ENCODE measurements at places on chromosomes 6 and 20.

DNA sequence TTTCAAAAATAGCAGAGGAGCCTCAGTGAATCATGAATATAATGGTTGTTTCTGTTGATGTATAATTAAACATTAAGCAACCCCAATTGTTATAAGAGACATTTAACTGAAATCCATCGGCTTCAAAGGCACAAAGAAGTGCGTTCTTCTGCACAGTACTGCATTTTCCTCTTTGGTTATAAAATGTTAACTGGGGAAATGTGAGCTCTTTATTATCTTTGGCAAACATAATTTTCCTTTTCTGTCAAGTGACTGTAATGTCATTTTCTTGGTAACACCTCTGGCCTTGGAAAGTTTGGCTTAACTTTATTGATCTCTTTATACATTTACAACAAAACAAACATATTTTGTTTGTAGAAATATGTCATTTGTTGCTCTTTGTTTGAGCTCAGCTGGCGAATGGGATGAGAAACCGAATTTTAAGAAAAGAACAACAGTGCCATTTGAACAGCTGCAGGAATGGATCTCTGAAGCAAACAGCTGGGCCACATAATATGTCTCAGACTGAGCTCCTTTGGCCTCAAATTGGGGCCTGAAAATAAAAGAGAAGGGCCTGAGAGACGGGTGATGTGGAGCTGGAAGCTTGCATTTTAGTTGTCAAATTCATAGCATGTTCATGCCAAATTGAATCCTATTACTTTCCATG lies 427.0 kb upstream of the SPTLC3 start:
- no peak for DNase-seq

- DNase-seq: no peak
Observed at GRCh38 chr20:41318271-41318649, 729 bp upstream of the ZHX3 start.

DNA sequence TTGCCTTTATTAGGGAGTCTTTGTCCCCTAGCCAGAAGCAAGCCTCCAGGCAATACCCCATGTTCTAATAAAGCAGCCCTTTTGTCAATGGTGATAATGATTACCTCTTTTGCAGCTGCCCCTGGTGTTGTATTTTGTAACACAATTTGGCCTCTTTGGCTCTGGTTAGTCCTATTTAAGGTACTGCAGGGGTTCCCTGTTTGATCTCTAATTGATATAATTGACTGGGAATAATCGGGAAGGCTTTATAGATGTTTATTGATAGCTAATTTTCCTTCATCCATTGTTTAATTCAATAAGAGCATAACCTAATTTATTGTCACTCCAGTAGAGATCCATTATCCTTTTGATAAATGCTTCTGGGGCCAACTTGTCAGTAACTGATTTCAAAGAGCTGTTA lies 537.2 kb downstream of the PKHD1 start:
- no peak for DNase-seq

- DNase-seq: no peak
Observed at GRCh38 chr6:105967917-105968602, 118.1 kb upstream of the PRDM1 start.

GRCh38 chr6:24205020-24205492 lies 79.0 kb downstream of the NRSN1 start:
- peak; percentile 37 for DNase-seq

GRCh38 chr6:148064406-148065134 lies 278.1 kb upstream of the SASH1 start:
- DNase-seq: no peak

DNA sequence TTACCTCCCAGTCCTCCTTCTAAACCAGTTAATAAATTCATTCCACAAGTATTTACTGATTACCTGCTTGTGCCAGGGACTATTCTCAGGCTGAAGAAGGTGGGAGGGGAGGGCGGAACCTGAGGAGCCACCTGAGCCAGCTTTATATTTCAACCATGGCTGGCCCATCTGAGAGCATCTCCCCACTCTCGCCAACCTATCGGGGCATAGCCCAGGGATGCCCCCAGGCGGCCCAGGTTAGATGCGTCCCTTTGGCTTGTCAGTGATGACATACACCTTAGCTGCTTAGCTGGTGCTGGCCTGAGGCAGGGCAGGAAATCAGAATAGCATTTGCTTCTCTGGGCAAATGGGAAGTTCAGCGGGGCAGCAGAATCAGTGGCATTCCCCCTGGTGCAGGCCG lies 4.9 kb upstream of the AAR2 start:
- DNase-seq: no peak

DNA sequence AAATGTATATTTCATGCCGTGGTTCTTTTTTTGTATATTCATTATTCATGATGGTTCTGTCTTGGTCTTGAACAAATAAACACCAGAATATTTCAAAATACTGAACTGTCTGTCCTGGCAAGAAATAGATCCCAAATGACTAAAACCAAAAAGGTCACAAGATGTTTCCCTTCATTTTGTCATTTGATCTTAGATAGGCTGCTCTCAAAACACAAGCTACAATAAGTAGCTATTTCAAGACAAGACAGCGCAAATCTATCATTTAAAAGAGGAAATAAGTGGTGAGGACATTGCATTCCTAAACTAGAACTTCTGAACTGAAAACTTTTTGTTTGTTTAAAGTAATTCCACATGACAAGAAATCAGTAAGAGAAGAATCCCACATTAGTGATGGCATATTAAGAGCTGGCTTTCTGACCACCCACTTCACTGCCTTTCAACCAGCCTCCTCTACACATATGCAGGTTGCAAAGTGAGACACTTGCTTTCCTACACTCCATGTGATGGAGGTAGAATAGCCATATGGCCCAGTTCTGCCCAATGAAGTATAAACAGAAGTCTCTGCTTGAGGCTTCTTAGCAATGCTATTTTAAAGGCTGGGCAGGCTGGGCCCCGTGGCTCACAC lies 54.4 kb upstream of the CCDC28A start:
- no peak for DNase-seq

DNA sequence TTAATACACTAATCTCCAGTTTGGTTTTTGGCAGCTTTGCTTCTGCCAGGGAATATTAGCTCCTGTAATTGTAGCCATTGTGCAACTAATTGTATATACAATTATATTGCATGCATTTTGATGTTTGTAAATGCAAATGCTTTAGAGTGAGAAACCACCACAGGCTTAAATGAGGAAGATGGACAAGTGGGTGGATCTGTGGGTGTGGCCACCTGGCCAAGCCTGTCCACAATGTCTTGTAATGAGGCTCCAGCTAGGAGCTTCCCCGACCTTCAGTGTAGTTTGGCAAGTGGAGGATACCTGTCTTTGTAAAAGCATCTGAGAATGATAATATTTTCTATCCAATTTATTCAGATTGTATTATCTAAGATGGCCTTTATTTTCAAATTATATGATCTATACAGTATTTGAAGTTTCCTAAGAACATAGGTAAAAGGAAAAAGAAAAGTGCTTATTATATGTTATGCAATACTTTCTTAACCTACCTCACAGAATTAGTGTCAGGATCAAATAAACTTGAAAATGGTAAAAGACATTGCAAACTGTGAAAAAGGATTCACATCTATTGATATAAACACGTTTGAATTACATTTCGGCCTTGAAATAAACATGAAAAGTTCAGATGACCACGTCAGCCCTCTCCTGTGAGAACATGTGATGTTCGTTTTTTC lies 49.3 kb upstream of the ARID1B start:
- no peak for DNase-seq

DNA sequence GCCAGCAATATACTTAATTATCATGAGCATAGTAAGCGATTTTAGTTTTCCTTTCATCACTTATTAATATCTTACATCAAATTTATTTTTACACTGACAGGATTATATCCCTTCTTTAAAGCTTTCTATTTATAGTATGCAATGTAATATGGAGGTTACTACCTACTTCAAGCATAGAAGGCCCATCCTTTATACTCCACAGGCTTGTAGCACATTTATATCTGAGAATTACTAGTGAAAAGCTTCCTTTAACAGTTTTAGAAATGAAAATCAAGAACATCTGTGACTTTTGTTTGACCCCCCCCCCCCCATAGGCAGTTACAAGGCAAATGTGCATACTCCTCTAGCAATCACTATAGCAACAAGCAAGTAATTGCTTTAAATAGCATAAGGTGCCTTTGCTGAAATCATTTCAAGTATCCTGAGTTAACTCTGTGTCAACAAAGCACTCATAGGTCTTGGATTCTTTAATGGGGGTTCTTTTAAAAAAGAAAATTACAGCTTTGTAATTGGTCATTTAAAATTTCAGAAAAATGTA lies 917.7 kb downstream of the PHF3 start:
- DNase-seq: no peak

GRCh38 chr6:5422321-5422915 lies 161.1 kb downstream of the FARS2 start:
- DNase-seq: peak; percentile 19

- peak; percentile 93 for DNase-seq
Observed at GRCh38 chr6:33430991-33431879, 11.4 kb downstream of the SYNGAP1 start.

- no peak for DNase-seq
Observed at GRCh38 chr6:18216411-18216810, 47.9 kb downstream of the DEK start.

DNA sequence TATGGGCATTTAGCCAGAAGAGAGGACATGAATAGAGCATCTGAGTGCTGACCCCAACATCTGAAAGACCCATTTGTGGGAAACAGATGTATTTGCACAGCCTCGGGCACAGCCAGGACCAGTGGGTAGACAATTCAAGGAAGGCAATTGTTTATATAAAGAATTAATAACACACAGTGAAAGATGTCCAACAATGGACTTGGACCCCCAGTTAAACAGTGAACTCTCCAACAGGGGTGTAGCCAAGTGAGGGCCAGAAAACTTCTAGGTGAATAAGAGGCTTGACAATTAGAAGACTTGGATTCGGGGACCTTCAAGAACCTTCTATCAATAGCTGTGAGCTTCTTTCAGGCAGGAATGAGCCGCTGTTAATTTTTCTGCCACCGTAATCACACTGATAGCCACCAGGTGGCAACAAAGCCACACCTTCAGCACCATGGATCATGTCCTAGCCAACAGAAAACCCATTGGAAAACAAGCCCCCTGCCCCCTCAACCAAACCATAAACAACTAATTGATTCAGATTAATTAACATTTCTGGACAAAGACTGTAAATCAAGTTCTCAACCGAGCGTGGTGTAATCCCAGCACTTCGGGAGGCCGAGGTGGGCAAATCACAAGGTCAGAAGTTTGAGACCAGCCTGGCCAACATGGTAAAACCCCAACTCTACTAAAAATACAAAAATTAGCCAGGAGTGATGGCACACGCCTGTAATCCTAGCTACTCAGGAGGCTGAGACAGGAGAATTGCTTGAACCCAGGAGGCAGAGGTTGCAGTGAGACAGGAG lies 8.8 kb upstream of the SRSF6 start:
- DNase-seq: peak; percentile 63

- DNase-seq: no peak
Observed at GRCh38 chr20:37529214-37529967, 1.7 kb upstream of the BLCAP start.

- DNase-seq: no peak
Observed at GRCh38 chr6:12112540-12113189, 100.6 kb downstream of the HIVEP1 start.

DNA sequence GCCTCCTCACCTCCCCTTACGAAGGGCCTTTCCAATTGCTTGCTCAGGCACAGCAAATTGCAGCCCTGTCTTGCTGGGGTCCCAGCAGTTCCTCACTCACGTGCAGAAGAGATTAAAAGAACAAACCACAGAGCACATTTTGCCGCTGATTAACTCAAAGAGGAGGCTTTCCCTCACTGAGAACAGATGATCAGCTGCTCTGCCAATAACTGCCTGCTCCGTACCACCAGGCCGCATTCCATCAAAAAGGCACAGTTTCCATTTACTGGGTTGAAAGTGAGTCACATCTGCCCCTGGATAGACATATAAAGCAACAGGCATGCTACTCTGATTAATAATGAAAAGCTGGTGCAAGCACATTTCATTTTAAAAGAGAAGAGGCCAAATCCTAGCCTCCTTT lies 446.8 kb downstream of the PTPRT start:
- no peak for DNase-seq

GRCh38 chr6:28995093-28995650 lies 9.9 kb downstream of the ZNF311 start:
- DNase-seq: no peak

GRCh38 chr6:16095180-16095579 lies 33.7 kb upstream of the MYLIP start:
- DNase-seq: no peak

- DNase-seq: no peak
Observed at GRCh38 chr6:55220961-55221360, 46.6 kb downstream of the HCRTR2 start.

DNA sequence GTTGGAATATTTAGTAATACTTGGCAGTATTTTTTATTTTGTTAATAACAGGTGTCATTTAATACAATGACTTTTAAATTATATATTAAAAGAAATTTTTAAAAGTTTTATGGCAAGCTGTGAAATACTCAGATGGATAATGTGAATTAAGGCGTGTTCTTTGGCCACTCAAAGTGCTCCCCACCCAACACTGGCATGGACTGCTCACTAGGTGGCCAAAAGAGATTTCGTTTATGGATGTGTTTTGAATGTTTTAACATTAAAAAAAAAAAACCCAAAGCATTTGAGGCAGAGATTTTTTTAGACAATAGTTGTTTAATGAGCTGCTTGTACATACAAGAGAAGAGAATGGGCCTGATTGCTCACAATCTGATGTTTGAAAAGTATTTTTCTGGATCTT lies 86.5 kb downstream of the QKI start:
- no peak for DNase-seq

- no peak for DNase-seq
Observed at GRCh38 chr6:73083886-73084285, 141.4 kb downstream of the KHDC1L start.

- DNase-seq: no peak
Observed at GRCh38 chr20:43565758-43566104, 6.9 kb downstream of the SGK2 start.

GRCh38 chr20:64009811-64010387 lies 26.1 kb upstream of the C20orf204 start:
- DNase-seq: no peak

DNA sequence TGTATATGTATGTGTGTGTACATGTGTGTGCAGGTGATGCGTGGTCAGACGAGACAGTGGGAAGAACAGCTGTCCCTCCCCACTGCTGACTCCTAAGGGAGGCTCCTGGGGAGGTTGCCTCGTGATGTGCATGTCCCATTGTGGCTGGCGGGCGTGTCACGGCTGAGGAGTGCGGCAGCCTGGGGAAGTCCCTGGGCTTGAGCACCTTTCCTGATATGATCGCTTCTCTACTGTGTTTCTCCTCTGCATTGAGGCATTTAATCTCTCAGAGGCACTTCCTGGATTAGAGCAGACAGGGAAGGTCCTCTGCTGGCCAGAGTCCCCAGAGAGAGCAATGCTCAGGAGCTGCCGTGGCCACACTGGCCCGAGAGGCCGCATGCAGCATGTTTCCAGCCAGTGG lies 11.4 kb downstream of the NPBWR2 start:
- DNase-seq: no peak

- no peak for DNase-seq
Observed at GRCh38 chr6:33202799-33203198, 1.7 kb upstream of the HSD17B8 start.

- no peak for DNase-seq
Observed at GRCh38 chr6:71190809-71191208, 97.8 kb upstream of the OGFRL1 start.
